ENCODE measurements at places on chromosomes 11 and 22.

- DNase-seq = no peak
Observed at GRCh38 chr22:33129621-33130020, 71.4 kb upstream of the SYN3 start.

DNA sequence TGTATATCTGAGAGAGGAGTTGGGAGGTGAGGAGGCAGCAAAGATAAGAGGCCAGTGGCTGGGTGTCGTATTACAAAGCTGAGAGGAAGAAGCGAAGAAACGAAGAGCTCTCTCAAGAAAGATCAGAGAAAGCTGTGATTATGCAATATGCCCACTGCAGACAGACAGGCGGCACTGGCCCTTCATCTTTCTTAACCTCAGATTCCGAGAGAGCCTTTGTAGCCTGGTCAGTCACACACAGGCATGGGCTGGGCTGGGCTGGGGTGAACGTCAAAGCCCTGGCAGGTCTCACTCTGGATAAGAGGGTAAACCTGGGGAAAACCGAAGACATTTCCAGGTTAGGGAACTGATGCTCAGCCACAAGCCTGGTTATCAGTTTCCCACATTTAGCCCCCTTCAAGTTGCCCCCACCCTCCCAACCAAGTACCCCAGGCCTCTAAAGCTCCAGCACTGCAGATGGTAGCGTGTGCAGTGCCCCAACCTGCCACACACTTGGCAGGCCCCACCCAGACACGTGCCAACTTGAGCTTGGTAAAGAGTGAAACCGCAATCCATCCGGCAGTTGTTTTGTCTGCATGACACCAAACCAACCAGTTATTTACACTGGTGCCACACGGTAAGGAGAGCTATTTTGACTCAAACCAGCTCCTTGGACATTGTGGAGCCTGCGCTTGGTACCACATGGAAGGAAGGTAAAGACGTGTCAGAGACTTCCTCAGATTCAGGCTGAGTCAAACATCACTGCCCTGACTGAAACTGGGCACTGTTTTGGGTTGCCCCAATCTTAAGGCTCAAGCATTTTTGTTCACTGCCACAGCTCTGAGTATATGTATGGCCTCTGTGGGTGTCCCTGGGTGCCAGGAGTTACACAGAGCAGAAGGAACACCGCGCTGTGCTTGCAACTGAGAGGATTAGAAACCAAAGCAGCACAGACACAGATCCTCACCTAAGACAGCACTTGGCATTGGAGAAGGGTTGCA lies 135.9 kb downstream of the FDX1 start:
- no peak for DNase-seq

GRCh38 chr11:36098087-36098486 lies 154.2 kb downstream of the LDLRAD3 start:
- DNase-seq = no peak

- no peak for DNase-seq
Observed at GRCh38 chr11:67498544-67498972, 6.6 kb downstream of the PITPNM1 start.

DNA sequence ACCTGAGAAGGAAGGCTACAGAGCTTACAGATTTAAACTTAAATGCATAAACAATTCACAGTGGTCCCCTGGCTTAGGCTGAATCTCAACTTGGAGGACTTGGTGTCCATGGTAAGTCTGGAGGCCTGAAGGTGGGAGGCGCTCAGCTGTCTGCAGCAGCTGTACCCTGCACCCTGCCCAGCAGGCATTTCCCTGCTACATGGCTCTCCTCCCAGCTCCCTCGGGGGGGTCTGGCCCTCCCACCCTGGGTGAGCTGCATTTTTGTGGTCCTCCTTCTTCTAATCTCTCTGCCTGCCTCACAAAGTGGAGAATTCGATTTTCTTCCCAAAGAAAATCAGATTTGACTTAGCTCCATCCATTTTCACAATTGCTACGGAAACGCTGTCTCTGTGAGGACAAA lies 273.2 kb downstream of the KIRREL3 start:
- no peak for DNase-seq

GRCh38 chr11:120073196-120073595 lies 64.7 kb downstream of the TRIM29 start:
- no peak for DNase-seq

DNA sequence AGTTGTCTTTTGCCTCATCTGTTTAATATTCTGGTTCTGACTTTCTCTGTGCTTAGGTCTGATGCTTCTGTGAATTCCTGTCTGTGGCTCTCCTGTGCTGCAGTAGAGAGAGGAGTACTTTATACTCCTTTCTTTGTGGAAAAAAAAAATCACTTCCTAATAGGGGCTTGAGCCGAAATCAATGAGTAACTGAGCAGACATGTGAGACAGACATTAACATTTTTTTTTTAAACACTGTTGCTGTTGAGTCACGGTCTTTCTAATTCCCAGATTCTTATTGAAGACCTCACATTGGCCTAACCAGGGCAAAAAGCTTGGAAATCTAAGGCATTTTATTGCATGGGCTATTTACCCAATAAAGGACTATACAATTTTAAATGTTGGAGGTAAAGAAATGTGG lies 86.1 kb downstream of the GRM5 start:
- no peak for DNase-seq

- DNase-seq = no peak
Observed at GRCh38 chr11:19243143-19243542, 2.4 kb upstream of the E2F8 start.

DNA sequence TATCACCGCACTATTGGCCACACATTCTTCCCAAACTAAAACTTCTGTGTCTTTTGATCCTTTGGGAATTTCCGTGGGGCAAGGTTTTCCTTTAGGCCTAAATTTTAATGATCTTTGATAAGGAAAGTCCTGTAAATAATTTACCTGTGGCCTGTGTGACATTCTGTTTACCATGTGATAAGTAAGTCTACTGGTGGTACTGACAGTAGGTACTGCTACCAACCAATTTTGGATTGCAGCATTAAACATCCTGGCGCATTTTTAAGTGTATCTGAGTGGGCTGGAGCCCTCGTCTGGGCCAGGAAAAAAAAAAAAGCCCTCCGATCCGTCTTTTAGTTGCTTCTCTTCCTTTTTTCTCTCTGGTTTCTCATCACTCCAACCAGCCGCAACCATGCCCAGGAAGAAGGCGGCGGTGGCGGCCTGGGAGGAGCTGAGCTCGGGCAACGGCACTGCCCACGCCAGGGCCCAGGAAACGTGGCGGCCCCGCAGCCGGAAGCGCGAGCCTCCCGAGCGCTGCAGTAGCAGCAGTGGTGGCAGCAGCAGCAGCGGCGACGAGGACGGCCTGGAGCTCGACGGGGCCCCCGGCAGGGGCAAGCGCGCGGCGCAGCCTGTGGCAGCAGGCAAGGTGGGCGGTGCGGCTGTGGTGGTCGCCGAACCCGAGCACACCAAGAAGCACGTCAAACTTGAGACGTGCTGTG lies 33.6 kb downstream of the ASRGL1 start:
- DNase-seq = no peak

- DNase-seq = no peak
Observed at GRCh38 chr11:17591293-17591692, 44.2 kb downstream of the OTOG start.

DNA sequence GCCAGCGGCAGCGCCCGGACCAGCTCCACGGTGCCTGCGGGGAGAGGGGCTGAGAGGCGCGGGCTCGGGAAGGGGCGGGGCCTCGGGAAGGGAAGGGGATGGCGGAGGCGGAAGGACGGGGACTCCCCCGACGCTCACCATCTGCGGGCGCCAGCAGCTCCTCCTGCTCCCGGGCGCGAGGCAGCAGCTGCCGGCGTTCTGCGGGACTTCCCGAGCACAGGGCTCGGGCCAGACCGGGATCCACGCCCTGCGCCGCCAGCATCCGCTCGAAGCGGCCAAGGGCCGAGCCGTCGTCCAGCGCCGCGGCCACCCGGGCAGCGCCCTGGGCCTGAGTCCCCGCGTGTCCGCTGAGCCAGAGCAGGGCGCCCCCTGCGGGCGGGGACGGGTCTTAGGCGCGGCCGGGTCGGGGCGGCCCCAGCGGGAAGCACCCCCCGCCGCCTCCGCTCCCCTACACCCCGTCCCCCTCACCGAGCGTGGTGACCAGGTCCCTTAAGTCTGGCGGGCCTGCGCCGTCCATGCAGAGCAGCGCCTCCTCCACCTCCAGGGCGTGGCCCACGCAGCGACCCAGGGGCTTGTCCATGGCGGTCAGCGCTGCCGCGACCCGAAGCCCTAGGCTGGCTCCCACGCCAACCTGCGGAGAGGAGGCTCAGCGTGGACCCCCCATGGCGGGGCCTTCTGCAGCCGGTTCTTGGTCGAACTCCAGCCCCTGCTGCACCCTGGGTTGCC lies 873 bp upstream of the SCO2 start:
- DNase-seq = peak; percentile 93

DNA sequence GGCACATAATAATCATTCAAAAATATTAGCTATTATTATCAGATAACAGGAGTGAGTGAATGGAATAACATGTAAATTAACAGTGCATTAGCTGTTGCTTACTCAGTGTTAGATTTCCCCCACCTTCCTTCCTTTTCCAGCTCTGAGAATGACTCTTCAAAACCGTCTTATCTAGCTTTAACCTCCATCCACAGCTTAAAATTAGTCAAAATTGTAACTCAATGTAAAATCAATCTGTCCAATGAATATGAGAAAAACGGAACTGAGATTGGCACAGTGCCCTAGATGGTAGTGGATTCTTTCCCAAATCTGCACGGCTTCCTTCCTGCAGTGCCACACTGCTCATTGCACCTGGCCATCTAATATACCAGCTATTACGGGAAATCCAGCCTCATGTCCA lies 156.8 kb upstream of the BDNF start:
- no peak for DNase-seq

GRCh38 chr22:41963453-41964111 lies 5.7 kb upstream of the SEPTIN3 start:
- no peak for DNase-seq

GRCh38 chr11:46003572-46003971 lies 81.1 kb downstream of the LARGE2 start:
- DNase-seq = no peak

GRCh38 chr22:42994917-42995562 lies 19.9 kb downstream of the PACSIN2 start:
- DNase-seq = peak; percentile 53

DNA sequence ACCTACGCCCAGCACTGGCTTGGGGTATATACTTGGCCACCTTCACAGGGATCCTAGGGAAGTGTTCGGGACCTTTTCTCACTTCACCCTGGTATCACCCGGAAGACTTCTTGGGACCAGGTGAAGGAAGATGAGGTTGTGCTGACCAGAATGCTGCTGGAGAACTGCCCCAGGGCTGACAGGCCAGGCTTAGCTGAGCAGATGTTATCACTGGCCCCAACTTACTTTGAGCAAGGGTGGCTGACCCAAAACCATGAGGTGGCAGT lies 4.5 kb downstream of the FTH1 start:
- no peak for DNase-seq

DNA sequence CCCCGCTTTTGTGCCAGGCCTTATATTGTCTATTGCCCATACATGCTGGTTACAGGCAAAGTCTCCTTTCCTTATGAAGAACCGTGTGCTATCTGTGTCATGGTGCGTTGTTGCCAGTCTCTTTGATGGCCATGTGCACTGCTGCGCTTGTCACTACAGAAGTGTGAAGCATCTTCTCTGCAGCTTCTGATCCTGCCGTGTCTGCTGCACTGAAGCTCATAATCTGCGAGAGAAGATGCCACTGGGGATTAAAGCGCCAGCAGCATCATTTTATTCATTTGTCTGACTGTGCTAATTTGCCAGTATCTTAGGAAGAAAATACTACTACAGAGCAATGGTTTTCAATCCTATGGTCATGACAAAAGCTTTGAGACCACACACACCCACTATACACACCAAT lies 330.1 kb downstream of the FAT3 start:
- no peak for DNase-seq

DNA sequence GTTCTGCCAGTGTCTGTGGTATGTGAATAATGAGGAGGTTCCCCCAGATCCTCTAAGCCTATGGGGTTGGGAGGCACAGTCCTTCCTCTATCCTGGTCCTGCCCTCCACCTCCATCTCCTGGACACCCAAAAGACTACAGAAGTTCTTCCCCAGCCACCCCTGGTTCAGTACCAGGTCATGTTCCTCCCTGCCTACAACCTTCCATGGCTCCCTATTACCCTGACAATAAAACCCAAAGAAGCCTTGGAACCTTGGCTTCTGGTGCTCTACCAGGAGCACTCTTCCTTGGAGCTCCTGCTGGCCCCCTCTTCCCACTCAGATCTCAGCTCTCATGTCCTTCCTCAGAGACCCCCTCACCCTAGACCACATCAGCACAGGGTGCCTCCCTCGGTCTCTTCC lies 12.9 kb downstream of the TRPM5 start:
- DNase-seq = no peak

DNA sequence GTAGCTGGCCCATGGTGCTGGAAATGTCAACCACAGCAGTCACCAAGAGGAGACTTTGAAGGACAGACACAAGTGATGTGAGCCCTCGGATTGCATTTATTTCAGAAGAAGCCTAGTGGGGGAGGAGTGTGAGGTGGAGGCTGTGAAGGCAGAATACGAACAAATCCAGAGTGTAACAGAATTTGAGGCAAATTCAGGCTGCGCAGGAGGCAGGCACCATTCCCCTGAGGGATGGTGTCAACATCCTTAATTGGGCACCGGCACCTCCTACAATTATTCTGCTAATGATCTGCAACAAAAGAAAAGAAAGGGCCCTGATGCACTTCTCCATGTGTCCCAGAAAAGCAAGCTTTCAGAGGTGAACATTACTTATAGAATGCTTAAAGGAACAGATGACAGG lies 32.2 kb downstream of the CWC15 start:
- no peak for DNase-seq

DNA sequence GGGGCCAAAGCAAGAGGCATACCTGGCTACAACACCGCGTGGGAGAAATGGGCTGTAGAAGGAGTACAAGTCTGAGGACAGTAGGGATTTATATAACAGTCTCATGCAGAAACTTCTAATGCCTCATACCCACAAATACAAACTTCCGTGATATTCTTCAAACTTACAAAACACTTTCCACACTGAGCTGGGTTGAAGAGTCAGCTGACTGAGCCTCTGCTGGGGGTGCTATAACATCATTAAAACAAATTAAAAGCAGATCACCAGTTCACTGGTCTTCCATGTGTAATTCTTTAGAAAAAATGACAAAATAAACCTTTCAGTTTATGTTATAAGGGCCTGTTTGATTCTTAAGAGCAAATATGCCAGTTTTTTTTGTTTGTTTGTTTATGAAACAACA lies 92.0 kb downstream of the MUC15 start:
- no peak for DNase-seq

- DNase-seq = peak; percentile 27
Observed at GRCh38 chr11:122977470-122978298, 4.0 kb downstream of the BSX start.

DNA sequence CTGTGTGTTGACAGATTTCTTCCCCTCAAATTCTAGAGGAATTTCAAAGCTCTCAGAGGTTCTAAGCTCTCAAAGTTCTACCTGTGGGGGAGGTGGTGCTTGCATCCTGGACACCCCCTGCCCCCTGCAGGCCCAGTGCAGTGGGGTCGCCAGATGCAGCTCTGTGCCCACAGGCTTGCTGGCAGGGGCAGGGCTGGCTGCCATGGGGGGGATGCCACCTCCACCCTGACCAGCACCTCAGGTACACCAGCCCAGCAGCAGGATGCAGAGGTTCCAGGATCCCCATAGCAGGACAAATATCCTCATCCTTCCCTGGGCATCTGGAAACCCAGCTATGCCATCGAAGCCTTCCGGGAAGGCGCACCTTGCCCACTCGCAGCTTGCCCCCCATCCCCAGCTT lies 91.1 kb downstream of the BRD1 start:
- no peak for DNase-seq

GRCh38 chr22:24429411-24430365 lies 2.3 kb downstream of the ADORA2A start:
- no peak for DNase-seq
